ENCODE measurements at places on chromosomes 5 and 9. TPM values are rescaled to one million over a fixed set of nuclear protein-coding genes. Genes with fewer than 3 reads are reported as not detected.

DNA sequence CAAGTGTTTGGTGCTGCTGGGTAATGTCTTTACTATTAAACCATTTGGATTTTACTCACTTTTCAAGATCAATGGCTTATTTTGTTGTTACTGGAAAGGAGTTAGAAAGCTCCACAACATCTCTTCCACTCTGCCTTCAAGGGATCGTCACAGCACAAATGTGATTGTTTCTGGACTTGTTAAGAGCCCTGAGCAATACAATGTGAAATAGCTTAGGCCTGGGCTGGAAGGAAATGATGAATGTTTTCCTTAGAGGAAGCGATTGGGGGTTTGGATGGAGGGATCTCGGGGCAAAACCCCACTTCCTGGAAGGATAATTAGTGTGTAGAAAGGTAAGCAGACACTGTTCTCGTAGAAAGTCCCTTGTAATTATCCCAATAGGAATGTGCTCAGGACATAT, 59.3 kb upstream of the MYO10 start:
- H3K27me3 ChIP-seq = no peaks in the 10 kb centered on the region
- H3K36me3 ChIP-seq = no peaks in the 10 kb centered on the region
- H3K27ac ChIP-seq = no peak overlapping the region

DNA sequence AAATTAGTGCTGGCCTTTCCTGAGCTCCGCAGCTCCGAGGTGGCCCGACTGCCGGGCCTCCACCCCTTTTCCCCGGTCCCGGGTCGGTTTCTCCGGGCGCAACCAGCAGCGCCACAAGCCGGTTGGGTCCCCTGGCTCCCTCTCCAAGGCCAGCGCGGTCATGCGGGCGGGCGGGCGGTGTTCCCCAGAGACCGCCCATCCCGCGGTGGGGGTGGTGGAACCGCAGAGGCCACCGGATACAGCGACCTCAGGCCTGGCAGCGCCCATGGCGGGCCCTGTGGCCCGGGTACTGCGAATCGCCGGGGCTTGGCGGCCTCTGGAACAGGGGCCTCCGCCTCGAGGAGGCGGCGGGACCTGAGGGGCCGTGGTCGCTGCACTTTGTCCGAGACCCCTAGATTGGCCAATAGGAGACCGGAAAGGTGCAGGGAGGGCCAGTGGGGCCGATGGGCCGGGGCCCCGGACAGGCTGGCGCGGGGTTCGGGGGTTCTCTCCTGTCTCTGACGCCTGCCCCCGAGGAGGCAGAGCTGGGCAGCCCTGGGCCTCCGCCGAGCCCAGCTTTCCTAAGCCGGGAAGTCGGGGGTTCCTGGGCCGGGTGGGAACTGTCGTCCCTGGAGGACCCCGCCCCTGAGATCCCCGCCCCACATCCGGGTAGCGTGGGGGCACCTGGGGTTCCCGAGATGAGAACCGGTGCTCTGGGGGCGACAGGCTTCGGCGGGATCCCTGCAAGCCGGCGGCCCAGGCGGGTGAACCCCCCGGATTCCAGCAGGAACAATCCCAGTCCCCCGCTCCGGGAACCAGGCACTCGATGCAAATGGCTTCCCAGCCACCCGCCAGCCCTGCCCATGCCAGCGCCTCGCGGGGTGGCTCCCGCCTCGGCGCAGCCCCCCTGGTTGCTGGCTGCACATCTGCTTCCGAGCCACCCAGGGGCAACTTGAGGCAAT, 293.9 kb downstream of the ZSWIM6 start:
- H3K4me3 ChIP-seq = no peak overlapping the region
- no peak overlapping the region for H3K27ac ChIP-seq
- no peaks in the 10 kb centered on the region for H3K27me3 ChIP-seq

GRCh38 chr5:138541511-138542179, 1.4 kb downstream of the ETF1 start:
- peak overlapping the region; percentile 65 for H3K27ac ChIP-seq
- no peak for DNase-seq
- H3K27me3 ChIP-seq = no peaks in the 10 kb centered on the region
- H3K4me3 ChIP-seq = peak overlapping the region; percentile 93

- no peaks in the 10 kb centered on the region for H3K4me1 ChIP-seq
- DNase-seq = no peak
- no peaks in the 10 kb centered on the region for H3K27me3 ChIP-seq
- no peak overlapping the region for H3K27ac ChIP-seq
Observed at GRCh38 chr5:179596421-179596820, 27.1 kb downstream of the HNRNPH1 start.

The PCDHB6 gene
- total RNA-seq = not detected

- H3K4me1 ChIP-seq = no peaks in the 10 kb centered on the region
- no peak for DNase-seq
- no peak overlapping the region for H3K27ac ChIP-seq
Observed at GRCh38 chr5:173035904-173036707, 20.0 kb upstream of the CREBRF start.

GRCh38 chr5:177067503-177067902, 19.2 kb upstream of the FGFR4 start:
- no peaks in the 10 kb centered on the region for H3K4me1 ChIP-seq
- no peak overlapping the region for H3K27ac ChIP-seq
- no peak for DNase-seq
- H3K27me3 ChIP-seq = no peaks in the 10 kb centered on the region
- peaks cover 21% of the 10 kb centered on the region for H3K36me3 ChIP-seq
- no peak overlapping the region for H3K4me3 ChIP-seq

- H3K27me3 ChIP-seq = no peaks in the 10 kb centered on the region
- H3K27ac ChIP-seq = no peak overlapping the region
- no peaks in the 10 kb centered on the region for H3K36me3 ChIP-seq
- no peak overlapping the region for H3K4me3 ChIP-seq
- H3K4me1 ChIP-seq = peaks cover 4% of the 10 kb centered on the region
- DNase-seq = peak; percentile 54
Observed at GRCh38 chr9:120348951-120349429, 231.0 kb downstream of the CDK5RAP2 start.

GRCh38 chr5:125276096-125276495, 529.7 kb upstream of the ZNF608 start:
- H3K4me1 ChIP-seq = peaks cover 34% of the 10 kb centered on the region
- no peak for DNase-seq

DNA sequence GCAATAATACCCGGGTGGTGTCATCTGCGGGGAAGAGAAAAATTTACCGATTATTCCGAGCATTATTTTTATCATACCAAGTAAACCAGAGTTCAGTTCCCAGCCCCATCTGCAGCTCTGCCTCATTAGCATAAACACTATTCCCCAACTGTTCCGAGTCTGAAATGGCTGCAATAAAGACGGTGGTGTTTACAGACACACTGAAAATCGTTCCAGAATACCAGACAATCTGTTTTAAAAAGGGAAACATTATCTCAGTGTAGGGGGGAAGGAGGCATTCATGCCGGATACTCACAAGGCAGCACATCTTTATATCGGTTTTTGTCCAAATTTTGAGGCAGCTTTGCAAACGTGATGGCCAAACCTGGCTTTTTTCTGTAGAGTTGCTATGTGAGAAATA, 70.3 kb upstream of the EPB41L4B start:
- no peaks in the 10 kb centered on the region for H3K27me3 ChIP-seq
- H3K36me3 ChIP-seq = peaks cover 6% of the 10 kb centered on the region
- DNase-seq = no peak
- no peak overlapping the region for H3K27ac ChIP-seq
- H3K4me1 ChIP-seq = no peaks in the 10 kb centered on the region

DNA sequence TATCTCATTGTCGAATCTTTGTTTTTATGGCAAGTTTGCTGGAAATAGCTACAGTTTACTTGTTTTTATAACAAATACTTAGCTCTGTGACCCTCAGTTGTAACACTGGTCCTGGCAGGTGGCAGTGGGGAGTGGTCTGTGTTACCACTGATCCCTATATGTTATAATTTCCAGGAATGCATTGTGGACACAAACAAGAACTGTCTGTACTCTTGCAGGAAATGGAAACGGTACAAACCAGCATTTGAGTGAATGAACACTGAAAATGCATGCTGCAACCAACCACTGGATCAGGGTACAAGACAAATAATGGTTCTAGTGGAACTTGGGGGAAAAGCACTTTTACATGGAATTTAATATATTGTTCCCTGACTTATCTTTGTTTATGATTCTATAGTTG, 66.5 kb upstream of the PJA2 start:
- no peaks in the 10 kb centered on the region for H3K27me3 ChIP-seq
- no peak for DNase-seq
- no peak overlapping the region for H3K4me3 ChIP-seq
- H3K4me1 ChIP-seq = no peaks in the 10 kb centered on the region
- H3K27ac ChIP-seq = no peak overlapping the region
- H3K36me3 ChIP-seq = no peaks in the 10 kb centered on the region

DNA sequence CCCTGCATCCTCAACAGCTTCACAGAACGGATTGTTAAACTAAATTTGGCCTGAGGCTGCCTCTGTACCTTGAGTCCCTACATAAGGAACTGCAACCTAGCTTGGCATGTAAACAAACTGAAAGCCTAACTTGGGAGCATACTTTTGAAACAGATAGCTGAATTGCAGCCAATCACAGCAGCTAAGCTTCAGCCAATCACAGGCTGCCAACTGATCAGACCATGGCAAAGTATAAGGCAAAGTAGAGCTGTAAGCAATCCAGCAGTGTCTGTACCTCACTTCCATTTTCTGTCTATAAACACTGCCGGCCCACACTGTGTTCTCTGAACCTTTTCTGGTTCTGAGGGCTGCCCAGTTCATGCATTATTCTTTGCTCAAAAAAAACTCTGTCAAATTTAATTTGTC, 8.9 kb upstream of the ZNF483 start:
- H3K4me1 ChIP-seq = no peaks in the 10 kb centered on the region
- no peak overlapping the region for H3K27ac ChIP-seq
- H3K36me3 ChIP-seq = no peaks in the 10 kb centered on the region
- peak; percentile 21 for DNase-seq

- no peaks in the 10 kb centered on the region for H3K36me3 ChIP-seq
- H3K27ac ChIP-seq = no peak overlapping the region
- DNase-seq = no peak
- H3K4me1 ChIP-seq = no peaks in the 10 kb centered on the region
- H3K27me3 ChIP-seq = no peaks in the 10 kb centered on the region
Observed at GRCh38 chr5:143213851-143214363, 189.6 kb downstream of the NR3C1 start.

The NUTM2G gene
- not detected for total RNA-seq

The ZNF354C gene
- not detected for total RNA-seq

DNA sequence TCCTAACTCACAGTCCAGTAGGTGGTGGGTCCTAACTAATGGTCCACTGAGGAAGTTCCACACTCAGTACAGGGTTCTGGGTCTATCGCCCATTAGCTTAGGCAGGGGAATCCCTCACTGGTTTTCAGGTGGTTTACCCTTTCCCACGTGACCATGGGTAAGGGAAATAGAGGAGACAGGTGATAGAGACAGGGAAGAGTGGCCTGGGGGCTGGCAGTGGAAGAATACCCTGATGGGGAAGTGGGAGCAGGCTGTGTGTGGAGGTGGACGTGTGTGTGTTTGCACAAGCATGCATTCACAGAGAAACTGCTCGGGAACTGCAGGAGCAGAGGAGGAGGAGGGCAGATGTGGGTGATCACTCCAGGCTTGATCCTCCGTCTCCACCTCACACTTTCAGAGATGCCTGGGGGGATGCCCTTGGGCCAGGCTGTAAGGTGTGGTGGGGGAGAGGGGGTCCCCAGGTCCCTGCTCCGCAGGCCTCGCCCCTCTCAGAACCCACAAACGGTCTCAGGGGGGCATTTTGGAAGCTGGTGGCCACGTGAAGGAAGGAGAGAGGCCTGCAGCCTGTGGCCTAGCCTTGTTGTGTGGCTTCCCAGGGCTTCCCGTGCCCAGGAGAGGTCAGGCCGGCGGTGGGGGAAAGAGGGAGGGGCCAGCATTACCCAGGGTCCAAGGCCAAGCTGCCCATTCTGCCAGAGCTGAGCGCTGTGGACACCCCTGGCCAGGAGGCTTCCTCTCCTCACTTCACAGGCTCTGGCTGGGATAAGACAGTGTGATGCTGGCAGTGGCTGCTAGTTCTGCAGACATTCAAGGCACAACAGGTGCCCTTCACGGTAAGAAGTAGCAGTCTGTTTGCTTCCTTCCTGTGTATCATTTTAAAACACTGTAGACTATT, 80.0 kb downstream of the OTULIN start:
- H3K4me3 ChIP-seq = no peak overlapping the region
- H3K36me3 ChIP-seq = no peaks in the 10 kb centered on the region
- peaks cover 40% of the 10 kb centered on the region for H3K4me1 ChIP-seq

DNA sequence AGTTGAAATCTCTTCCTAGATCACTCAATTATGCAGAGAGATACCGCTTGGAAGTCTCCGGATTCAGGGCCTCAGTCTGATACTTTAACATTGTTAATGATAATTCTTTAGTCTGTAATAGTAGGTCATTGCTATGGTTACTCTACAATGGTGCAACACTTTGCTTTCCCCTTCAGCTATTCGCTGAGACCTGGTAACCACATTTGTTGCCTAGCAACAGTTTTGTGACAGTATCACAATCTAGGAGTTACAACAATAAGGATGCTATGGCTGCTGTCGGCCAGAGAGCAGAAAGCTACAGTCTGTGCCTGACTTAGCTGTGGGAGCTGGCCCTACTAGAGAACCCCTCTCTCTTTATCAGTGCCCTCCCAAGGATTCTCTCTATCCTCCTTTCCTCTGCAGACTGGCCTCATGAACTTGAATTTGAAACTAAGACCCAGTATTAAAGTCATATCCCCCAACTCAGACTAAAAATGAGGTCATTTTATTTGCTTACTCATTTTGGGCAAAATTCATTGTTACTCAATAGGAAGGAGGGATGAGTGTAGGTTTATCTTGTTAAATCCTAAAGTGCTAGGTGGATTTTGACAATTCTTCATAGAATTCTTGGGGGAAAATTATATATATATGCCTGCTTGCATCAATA, 39.3 kb downstream of the NR2F1 start:
- DNase-seq = peak; percentile 43
- no peak overlapping the region for H3K4me3 ChIP-seq
- peaks cover 11% of the 10 kb centered on the region for H3K4me1 ChIP-seq

The GABRA6 gene
- total RNA-seq = not detected
